H9 (cell line): ENCODE measurements at places on chromosomes 7 and 10.

- H3K27ac ChIP-seq, result no peak overlapping the region
- H3K36me3 ChIP-seq, result no peaks in the 10 kb centered on the region
- no peaks in the 10 kb centered on the region for H3K27me3 ChIP-seq
- H3K4me3 ChIP-seq, result no peak overlapping the region
These were observed 4.6 kb downstream of the WIPF3 start for GRCh38 chr7:29810813-29811482.

- no peak for DNase-seq
- no peak overlapping the region for H3K27ac ChIP-seq
- H3K4me3 ChIP-seq, result no peak overlapping the region
- H3K36me3 ChIP-seq, result no peaks in the 10 kb centered on the region
- H3K4me1 ChIP-seq, result no peaks in the 10 kb centered on the region
- no peaks in the 10 kb centered on the region for H3K27me3 ChIP-seq
These were observed 117.3 kb downstream of the SEMA3A start for GRCh38 chr7:84077336-84077735.

GRCh38 chr10:93468461-93469213 is 13.5 kb downstream of the MYOF start:
- no peaks in the 10 kb centered on the region for H3K27me3 ChIP-seq
- no peak overlapping the region for H3K27ac ChIP-seq
- H3K4me3 ChIP-seq, result no peak overlapping the region
- no peaks in the 10 kb centered on the region; the same call in 1 of the 2 replicates for H3K4me1 ChIP-seq
- H3K36me3 ChIP-seq, result no peaks in the 10 kb centered on the region
- DNase-seq, result no peak

DNA sequence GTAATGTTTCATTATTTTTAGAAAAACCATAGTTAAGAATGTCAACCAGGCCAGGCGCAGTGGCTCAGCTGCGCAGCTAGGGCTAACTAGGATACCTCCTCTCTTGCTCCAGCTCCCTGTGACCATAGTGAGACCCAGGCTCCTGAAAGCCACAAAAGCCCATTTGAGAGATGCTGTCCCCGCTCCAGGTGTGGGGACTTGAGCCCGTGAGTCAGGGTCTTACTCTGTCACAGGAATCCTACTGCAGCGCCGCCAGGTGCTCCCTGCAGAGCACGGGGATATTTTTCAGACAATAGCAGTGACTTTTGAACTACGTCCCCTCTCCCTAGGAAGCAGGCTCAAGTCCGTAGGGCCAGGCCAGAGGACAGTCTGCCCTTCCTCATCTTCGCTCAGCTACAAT is 75.6 kb upstream of the NRBF2 start:
- H3K4me1 ChIP-seq, result no peaks in the 10 kb centered on the region; the same call in none of the 2 replicates
- DNase-seq, result peak; percentile 54
- no peak overlapping the region for H3K27ac ChIP-seq

DNA sequence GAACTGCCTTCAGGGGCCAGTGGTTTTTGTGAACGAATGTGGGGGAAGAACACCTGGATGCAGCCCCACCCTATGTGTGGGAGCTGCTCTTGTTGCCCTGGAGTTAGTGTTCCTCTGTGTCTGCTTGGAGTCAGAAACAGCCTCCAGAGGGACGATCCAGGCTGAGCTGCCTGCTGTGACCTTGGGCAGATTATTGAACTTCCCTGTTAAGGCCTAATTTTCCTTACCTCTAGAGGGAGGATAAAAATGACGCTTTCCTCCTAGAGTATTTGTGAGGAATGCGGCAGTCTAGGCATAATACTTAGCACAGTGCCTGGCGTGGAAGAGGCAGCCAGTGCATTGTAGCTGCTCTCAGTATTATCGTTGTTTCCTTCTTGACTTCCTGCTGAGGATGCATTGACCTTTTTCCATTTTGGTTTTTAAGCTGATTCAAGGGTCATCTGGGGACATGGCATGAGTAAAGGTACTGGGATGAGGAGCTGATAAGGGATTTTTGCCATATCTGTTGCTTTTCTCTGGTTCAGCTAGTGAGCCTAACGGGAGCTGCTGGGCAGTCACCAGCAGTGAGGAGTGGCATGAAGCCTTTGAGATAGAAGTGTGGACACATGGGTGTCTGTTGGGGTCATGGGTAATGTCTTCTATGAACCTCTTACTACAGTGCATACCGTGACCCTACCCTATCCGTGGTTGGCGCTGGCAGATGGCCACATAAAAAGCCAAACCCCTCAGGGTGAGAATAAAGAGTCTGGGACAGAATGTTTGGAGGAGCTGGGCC is 6.4 kb downstream of the ZFYVE27 start:
- no peaks in the 10 kb centered on the region for H3K27me3 ChIP-seq
- no peaks in the 10 kb centered on the region for H3K4me1 ChIP-seq
- peaks cover 62% of the 10 kb centered on the region for H3K36me3 ChIP-seq
- DNase-seq, result no peak
